ENCODE measurements at places on chromosomes 16 and 17.

DNA sequence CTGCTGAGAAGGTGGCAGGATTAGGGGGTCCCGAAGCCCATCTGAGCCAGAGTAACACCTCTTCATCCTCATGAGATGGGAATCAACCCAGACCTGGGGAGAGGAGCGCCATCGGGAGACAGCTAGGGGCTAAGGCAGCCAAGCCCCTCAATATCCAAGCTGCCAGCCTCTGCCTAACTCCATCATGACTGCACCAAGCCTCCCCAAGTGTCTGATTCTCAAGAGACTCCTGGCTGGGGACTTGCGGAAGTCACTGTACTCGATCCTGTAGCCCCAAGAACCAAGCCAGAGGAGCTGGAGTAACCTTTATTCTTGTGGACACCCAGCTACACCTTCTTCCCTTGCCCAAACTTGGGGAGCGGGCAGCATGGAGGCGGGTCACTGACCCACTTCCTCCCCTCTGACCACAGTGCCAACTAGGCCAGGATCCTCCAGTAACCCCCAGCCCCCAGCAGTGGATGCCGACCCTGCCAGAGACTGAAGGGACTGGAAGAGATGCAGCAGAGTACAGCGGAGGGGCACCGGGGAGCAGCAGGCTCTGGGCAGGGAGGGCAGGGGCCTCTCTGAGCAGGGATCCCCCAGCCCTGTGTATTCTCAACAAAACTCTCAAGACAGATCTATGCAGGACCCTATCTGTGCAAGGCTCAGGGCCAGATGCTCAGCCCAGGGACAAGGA is 13.3 kb downstream of the HDAC5 start:
- DNase-seq: no peak

DNA sequence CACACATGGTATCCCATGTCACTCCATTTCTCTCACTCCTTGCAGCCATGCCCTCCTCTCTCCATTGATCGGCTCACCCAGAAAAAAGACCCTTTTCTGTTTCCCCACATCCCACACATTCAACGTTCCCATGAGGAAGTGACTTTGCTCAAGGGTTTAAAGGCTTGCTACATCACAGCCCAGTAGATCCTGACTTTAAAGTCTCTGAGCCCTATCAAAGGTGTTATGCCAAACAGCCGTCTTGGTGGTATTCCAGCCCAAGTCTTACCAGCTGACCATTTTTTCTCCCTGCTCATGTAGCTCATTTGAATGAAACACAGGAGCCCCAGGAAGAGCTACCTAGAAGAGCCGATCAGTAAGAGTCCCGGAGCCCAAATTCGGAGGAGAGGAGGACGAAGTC is 7.4 kb upstream of the TXNDC11 start:
- DNase-seq: no peak

- DNase-seq: peak; percentile 28
Measured at GRCh38 chr17:82917699-82918345, 78.0 kb upstream of the ZNF750 start.

GRCh38 chr17:75011401-75012095 is 922 bp upstream of the MRPL58 start:
- no peak for DNase-seq

GRCh38 chr17:72502371-72503341 is 381.8 kb downstream of the SOX9 start:
- no peak for DNase-seq

DNA sequence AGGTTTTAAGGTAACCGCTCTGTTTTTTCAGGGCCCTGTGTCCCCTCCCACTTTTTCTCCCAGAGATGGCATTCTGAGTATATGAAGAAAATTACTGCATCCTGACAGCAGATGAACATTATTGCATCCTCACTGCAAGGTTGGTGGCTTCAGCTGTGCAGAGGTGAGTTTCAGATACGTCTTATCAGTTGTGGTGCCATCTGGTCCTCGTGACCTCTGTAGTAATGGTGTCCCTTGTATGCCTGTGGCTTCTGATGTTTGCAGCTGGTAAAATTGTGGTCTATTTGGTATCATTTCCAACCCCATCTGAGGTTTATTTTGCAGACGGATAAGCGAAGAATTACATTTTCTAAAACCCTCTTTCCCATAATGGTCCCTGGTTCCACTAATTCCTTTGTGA is 417.0 kb downstream of the HS3ST3B1 start:
- no peak for DNase-seq

- no peak for DNase-seq
Measured at GRCh38 chr16:81703177-81704155, 75.6 kb upstream of the PLCG2 start.

- no peak for DNase-seq
Measured at GRCh38 chr17:42399121-42399520, 10.9 kb upstream of the STAT3 start.

- DNase-seq: no peak
Measured at GRCh38 chr17:796609-797008, 14.5 kb downstream of the MRM3 start.

DNA sequence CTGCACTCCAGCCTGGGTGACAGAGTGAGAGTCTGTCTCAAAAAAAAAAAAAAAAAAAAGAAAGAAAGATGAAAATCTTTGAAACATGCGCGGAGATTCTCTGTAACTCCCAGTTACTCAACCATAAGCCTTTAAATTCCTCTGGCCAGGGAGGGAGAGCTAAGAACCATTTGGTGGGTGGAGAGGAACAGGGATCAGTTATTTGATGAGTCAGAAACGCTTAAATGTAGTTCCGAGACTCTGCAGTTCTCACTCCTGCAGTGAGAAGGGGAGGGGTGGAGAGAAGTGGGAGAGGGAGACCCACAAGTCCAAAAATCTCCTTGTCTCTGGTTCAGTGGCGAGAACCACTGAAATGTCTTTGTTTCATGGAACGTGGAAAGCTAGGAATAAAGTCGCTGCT is 266.7 kb downstream of the SOX9 start:
- no peak for DNase-seq

DNA sequence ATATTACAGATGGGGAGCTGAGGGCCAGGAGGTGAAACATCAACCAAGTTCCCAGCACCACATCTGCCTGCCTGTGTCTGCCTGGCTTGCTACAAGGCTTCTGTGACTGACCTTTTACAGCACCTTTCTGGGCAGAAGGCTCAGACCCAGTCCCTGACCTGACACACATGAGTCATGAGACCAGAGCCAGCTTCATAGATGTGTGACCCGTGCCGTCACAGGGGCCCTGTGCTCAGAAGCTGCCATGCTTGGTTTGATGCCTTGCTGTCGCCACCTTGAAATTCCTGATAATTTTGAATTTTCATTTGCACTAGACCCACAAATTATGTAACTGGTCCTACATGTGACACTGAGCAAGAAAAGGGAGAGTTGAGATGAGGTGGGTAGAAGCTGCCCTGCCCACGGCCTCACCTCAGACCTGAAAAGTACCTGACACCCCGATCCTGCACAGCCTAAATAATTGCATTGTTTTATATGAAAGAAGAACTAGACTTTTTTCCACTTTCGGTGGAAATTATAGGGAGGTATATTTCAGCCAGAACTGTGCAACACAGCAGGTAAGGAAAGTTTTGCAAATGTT is 13.3 kb upstream of the PECAM1 start:
- DNase-seq: no peak

DNA sequence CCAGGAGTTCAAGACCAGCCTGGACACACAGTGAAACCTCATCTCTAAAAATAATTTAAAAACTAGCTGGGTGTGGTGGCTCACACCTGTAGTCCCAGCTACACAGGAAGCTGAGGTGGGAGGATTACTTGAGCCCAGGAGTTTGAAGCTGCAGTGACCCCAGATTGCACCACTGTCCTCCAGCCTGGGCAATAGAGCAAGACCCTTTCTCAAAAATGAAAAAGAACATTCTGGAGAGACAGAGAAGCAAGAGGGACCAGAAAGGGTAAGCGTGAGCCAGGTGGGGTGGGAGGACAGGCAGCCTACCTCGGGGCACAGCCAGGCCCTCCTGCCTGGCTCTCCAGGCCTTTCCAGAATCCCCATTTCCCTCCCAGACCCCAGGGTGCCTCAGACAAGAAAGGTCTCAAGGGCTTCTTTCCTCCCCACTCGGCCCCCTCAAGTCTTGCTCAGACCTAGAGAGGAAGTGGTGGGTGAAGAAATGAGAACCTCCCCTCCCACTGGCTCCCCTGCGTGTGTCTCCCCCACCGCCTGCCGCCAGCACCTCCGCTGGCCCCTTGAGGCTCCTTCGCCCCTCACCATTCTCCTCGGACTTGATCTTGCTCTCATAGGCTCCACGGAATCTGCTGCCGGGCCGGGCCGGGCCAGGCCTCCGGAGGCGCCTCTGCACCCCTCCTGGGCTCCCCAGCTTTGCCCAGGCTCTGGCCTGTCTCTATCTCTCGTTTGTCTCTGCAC is 503 bp downstream of the C16orf54 start:
- DNase-seq: peak; percentile 45

DNA sequence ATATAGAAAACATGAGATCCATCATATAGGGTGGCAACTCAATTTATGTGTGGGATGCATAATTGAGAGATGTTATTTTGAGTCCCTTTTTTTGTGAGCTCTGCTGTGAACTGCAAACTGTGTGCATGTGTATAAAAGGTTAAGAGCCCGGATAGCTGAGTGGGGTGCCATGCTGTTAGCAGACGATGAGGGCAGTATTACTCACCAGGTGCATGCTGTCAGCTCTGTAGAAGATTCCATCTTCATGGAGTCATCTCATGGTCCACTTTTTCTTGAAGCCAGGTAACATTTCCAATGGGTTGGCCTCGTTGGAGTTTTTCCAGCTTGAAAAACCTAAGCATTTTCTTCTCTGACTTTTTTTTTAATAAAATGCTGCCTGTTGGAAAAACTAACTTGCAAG is 43.0 kb upstream of the RHBDL3 start:
- no peak for DNase-seq

All from stimulated activated CD4-positive, alpha-beta T cell treated with anti-CD3 and anti-CD28 coated beads, Interleukin-12 subunit alpha, Interleukin-12 subunit beta, amount 100 ng/mL, for 4 hours (primary cell).